CD4-positive, alpha-beta T cell treated with Interleukin-6 at 100 ng/mL for 8 hours (primary cell): ENCODE measurements at places on chromosomes 7 and 10.

DNA sequence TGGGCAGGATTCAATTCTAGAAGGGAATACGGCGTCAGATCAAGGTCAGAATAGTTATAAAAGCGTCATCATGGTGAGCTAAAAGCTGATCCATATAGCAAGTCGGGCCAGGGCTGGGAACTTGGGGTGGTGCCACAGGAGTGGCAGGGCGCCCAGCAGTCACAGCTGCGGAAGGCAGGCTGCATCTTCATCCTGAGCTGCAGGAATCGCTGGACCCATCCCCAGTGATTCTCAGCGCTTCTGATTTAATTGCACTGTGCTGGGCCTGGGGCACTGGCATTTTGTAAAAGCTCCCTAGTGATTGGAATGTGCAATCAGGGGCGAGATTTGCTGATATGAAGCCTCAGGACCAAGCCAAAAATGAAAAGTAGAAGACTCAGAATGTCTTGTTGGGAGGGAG is 135.3 kb downstream of the CTTNBP2 start:
- DNase-seq, result no peak

- DNase-seq, result no peak
These were observed 113.9 kb upstream of the NPS start for GRCh38 chr10:127435246-127435645.

GRCh38 chr10:58023341-58024073 is 244.2 kb downstream of the IPMK start:
- no peak for DNase-seq

DNA sequence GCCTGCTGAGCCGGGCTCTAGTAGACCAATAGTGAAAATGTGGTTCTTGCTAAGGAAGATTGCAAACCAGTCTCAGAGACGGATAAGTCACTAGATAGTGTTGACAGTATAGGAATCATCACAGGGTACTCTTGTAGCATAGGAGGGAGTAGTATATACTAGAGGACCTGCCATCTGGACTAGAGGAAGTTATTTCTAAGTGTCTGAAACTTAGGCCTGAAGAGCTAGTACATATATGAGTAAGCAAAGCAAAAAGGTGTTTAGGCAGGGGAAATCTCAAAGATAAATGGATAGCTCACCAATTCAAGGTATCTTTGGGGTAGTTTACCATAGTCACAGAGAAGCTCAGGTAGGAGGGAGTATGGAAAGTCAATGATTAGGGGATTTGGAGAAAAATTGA is 428.1 kb downstream of the CNTNAP2 start:
- DNase-seq, result no peak

DNA sequence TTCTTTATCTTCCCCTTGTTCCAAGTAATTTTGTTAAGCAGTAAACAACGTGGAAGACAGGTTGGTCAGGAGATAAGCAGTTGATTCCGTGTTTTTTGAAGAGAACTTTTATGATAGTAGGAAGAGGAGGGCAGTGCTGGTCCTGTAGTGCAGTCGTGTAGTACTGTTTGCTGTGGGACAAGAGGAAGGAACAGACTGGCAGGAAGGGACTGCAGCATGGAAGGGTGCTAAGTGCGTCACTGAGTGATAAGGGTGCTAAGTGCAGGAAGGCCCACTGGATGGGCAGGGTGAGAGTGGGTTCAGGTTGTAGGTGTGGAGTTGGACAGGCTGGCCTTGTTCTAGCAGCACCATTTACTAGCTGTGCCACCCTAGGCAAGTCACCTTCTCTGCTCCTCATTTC is 125.0 kb downstream of the SDK1 start:
- no peak for DNase-seq

GRCh38 chr10:119238577-119238976 is 31.2 kb downstream of the GRK5 start:
- DNase-seq, result no peak

DNA sequence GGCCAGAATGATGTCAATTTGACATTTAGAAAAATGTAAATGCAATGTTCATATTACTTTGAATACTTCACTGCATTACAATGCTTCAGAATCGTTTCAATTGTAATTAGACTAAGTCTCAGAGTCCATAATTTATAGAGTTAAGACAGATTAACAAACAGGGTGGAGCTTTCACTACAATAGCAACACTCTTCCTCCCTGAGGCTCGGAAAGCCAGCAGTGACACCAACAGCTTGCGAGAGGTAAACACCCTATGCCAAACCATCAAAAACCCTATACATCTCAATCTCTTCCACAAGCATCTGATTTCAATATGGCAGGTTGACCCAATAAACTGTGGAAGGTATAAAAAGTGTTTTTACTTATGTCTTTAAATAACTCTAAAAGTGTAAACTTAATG is 72.2 kb downstream of the DOCK4 start:
- DNase-seq, result no peak

DNA sequence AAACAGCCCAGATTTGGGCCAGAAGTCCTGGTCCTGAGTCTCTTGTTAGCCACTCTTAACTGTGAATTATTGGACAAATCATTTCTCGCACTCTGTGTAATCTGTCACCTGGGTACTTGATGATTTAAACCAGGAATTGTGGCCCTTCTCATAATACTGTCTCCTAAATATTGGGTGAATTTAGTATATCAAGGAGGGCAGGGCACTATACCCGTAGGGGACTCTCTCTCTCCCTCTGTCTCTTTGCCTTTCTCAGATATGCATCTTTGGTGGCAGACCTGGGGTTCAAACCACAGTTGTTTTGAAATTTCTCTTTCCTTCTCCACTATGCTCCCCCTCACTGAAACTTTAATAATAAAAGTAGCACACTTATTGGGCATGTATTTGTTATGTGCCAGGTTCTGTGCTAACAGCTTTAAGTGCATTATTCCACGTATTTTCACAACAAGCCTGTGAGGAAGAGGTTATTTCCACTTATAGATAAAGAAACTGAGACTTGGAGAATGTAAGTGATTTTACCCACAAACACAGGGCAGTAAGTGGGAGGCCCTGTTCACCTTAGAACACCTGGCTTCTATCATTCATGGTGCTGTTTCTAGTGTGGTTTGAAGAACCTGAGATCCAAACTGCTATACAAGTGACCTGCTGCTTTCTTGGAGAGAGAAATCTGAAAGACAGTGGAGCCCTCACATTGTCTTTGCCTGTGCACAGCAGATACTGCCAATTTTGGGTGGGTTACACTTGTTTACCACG is 11.8 kb downstream of the FAS start:
- DNase-seq, result no peak

DNA sequence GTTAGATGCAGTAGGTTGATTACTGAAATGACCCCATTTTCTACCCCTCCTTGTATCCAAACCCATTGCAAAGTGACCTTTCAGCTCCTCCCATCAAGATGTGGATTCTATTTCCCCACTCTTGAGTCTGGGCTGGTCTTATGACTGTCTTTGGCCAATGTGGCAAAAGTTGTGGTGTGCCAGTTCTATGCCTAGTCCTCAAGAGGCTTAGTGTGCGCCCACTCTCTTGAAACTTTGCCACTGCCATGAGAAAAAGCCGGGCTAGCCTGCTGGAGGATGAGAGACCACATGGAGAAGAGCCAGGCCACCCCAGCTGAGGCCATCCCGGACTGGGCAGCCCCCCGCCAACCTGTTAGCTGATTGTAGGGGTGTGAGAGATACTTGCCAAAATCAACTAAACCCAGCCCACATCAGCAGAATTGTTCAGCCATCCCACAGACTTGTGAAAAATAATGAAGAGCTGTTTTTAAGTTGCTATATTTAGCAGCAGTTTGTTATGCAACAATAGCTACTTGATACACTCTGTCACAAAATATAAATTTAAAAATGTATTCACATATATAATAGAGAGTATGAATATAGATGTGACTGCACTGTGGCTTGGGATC is 131.0 kb upstream of the PALS2 start:
- DNase-seq, result no peak

DNA sequence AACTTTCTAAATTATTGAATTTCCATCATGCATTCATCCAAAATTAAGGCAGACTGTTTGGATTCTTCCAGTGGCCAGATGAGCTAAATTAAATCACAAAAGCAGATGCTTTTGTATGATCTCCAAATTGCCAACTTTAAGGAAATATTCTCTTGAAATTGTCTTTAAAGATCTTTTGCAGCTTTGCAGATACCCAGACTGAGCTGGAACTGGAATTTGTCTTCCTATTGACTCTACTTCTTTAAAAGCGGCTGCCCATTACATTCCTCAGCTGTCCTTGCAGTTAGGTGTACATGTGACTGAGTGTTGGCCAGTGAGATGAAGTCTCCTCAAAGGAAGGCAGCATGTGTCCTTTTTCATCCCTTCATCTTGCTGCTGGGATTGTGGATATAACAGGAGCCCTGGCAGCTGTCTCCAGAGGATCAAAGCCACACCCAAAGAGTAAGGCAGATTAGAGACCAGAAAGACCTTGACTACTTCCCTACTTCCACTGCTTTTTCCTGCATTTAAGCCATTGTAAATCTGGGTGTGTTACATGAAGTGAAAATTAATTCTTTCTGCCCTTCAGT is 8.2 kb upstream of the CFAP69 start:
- no peak for DNase-seq

GRCh38 chr7:147012666-147013065 is 896.1 kb downstream of the CNTNAP2 start:
- no peak for DNase-seq

GRCh38 chr10:80908611-80909010 is 370.9 kb downstream of the SH2D4B start:
- DNase-seq, result no peak

DNA sequence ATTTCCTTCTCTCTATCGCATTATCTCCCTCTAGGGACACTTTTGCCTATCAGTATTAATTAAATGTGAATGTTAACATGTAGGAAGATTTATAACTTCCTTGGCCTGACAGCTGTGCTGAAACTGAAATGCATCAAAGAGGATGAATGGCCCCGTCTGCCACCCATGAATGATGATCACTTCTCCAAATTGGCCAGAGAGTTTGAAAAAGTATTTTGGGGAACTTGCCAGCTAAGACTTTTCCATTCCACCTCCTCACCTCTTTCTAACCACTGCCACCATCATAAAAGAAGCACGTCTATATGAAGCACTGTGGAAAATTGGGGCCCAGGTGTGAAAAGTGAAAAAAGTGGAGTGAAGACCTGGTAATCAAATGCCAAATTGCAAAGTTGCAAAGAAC is 25.4 kb upstream of the ST8SIA6 start:
- no peak for DNase-seq

DNA sequence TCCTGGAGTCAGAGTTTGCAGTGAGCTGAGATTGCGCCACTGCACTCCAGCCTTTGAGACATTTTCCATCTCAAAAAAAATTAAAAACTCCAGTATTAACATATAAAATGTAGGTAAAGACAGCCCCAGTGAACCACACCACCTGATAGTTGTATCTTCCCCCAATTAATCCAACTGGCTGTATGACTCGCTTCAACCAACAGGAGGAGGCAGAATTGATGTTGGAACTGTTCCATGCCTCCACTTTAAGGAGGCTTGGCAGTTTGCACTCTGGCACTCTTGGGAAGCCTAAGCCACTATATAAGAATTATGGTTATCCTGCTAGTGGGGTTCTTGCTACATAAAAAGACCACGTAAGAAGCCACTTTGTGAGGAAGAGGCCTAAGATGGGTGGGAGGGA is 72.7 kb downstream of the STK17A start:
- no peak for DNase-seq

DNA sequence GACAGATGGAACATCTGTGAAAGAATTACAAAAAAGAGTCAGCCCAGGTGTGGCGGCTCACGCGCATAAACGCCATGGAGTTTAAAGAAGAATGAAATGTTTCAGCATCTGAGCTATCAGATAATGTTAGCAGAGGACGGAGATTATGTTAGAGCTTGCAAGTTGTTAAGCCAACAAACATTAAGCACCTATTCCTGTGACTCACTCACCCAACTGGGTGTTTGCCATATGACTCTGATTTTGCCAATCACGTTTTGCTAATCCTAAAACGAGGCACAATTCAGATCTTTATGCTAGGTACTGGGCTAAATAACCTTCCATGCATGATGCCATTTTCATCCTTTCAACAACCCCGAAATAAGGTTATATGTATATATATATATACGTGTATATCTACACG is 29.0 kb upstream of the CCNY start:
- DNase-seq, result no peak

DNA sequence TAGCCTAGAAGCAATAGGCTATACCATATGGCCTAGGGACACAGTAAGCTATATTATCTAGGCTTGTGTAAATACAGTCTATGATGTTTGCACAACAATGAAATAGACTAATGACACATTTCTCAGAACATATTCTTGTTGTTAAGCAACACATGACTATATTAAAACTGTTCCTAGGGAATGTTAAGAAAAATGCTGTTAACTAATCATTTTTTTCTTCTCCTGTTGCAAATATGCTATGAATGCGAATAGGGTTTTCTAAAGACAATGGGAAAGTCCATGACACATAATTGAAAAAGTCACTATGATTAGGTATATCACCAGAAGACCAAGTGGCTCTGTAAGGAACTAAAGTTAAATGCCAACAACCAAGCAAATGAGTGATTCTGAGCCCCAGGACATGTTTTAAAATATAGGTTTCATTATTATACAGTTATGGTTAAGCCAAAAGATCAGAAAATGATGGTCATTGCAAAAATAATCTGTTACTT is 454.0 kb upstream of the SORCS1 start:
- no peak for DNase-seq

- DNase-seq, result no peak
These were observed 105.7 kb downstream of the SNX10 start for GRCh38 chr7:26397332-26397731.

DNA sequence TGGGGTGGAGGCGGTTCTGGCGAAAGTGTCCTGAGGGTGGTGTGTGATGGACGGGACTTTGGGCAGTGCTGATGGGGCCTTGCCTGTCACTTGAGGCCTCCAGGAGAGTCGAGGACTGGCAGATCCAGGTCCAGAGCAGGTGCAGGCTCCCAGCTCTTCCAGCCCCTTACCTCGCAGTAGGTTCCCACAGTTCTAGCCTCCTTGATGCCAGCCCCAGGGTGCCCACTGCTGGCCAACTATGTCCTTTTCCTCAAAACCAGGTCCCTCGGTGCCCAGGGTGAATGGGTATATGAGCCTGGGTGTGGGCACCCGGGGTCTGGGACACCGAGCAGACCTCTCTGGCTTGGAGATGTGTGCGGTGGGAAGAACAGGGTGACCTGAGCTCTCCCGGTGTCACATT is 8.3 kb downstream of the FAM20C start:
- no peak for DNase-seq

- no peak for DNase-seq
These were observed 46.2 kb downstream of the MINDY4 start for GRCh38 chr7:30817371-30817767.

- DNase-seq, result no peak
These were observed 255.4 kb downstream of the WDR11 start for GRCh38 chr10:121106611-121107010.

DNA sequence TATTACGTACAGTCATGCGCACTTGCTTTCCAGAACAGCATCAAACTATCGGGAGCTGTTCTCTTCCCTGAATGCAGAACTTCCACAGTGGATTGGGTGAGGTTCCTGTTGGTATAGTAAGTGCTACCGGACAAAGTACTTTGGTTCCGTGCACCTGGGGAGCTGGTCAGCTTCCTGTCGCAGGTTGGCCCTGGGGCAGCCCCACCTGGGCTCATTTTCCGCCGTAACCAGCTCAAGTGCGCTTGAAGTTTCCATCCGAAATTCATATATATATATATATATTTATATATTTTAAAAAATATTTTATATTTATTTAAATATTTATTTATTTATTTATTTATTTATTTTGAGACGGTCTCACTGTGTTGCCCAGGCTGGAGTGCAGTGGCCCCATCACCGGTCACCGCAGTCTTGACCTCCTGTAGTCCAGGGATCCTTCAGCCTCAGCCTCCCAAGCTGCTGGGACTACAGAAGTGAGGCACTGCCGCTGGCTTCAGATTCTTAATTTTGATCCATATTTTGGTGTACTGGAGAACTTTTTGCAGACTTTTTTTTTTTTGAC is 6.5 kb downstream of the SCART1 start:
- no peak for DNase-seq

GRCh38 chr7:121931149-121931902 is 58.4 kb downstream of the PTPRZ1 start:
- no peak for DNase-seq
